ENCODE measurements at places on chromosomes 4 and X. TPM values are rescaled to one million over a fixed set of nuclear protein-coding genes. Genes with fewer than 3 reads are reported as not detected.

Gene UGT2B10
- total RNA-seq: not detected

Gene HTN3
- not detected for total RNA-seq

Gene BEX3
- 17.3 TPM for total RNA-seq

Gene CDX4
- total RNA-seq: not detected

Gene UBA1
- total RNA-seq: 197 TPM

Gene UBL4A
- total RNA-seq: 45.0 TPM

Gene SAGE1
- not detected for total RNA-seq

Gene KLKB1
- 0.79 TPM for total RNA-seq

Gene IL21
- 14.2 TPM for total RNA-seq

Gene KCNE5
- total RNA-seq: 0.16 TPM
